ENCODE measurements at places on chromosomes 1 and 21.

- DNase-seq: no peak
Measured at GRCh38 chr21:33839167-33839716, 76.4 kb downstream of the ATP5PO start.

DNA sequence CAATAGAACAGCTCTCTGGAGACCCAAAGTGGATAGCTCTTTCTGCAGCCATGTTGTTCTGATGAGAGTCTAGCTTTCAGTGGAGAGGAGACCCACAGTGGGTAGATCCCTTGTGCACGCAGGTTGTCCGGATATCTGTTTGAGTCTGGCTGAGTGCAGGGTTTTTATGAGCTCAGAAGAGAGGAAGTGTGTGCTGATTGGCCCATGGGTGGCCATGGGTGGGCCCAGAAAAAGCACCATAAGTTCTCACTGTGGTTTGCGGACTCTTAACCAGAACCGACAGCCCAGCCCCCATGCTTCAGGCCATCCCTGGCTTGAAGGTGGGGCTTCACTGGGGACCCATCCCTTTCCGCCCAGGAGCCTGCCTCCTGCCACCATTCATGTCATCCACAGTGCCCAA is 17.0 kb downstream of the FAM20B start:
- no peak for DNase-seq

DNA sequence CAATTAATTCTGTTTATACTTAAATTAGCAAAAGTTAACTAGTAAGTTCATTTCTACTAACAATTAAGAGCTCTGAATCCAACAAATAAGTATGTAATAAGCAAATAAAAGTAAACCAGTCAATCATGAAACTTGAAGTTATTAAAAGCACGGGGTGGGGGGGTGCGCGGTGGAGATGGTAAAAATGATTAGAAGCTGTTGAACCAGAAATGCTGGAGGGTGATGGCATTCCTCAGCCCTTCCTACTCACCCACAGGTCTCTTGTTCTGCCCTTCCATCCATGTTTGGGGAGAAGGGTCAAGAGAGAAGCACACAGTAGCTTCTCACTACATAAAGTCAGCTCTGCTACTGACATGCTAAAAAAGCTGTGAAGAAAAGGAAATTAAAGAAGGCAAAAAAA is 63.5 kb downstream of the AKT3 start:
- no peak for DNase-seq

- no peak for DNase-seq
Measured at GRCh38 chr1:203140743-203141520, 13.4 kb downstream of the ADORA1 start.

DNA sequence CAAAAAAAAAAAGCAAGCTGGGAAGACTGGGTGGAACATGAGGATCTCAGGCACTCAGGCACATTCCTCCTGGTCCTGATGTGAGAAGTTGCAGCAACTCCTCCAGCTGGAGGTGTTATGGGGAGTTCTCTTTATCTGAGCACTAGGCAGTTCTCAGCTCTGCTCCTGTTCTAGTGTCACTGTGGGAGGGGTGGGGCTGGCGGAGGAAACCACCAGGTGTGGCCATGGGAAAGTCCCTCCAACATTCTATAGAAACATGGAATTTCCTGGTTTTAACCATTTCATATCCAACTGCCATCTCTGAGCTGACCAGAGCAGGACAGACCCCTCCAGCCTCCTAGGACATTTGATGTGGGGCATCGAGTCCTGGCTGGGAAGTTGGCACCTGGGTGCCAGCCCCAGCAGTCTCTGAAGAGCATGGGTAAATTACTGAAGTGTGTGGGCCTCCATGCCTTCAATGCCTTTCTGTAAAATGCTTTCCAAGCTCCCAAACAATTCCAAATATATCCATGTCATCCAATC is 804 bp upstream of the IKBKE start:
- DNase-seq: no peak

- DNase-seq: peak; percentile 80
Measured at GRCh38 chr1:205351984-205352713, 4.6 kb downstream of the KLHDC8A start.

GRCh38 chr1:113542221-113542701 is 151.9 kb downstream of the MAGI3 start:
- DNase-seq: no peak

- DNase-seq: no peak
Measured at GRCh38 chr1:151197863-151198253, 494 bp upstream of the PIP5K1A start.

DNA sequence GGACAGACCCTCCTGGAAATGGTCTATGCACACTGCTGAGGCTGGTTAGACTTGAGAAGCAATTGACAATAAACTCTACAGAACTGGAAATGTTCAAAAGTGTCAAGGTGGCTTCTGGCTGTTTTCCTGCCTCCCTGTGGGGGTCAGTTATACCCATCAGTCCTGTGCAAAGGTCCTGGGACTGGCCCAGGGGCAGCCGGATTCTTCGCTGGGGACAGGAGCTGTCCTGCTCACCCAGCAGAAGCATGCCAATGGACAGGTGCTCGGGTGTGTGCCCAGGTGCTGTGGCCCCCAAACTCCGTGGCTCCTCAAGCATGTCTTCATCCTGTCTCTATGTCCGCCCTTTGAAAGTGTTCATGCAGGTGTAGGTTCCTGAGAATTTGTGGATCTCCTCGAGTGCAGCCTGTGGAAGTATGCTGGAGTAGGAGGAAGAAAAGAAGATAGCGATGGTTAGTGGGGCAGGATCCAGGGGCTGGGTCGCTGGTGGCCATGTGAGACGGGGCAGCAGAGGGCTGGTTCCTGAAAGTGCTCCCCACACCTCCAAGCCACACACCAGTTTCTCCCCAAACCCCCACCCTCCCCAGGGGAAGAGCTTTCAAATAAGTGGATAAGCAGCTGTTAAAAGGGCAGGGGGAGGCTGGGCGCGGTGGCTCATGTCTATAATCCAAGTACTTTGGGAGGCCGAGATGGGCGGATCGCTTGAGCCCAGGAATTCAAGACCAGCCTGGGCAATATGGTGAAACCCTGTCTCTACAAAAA is 49.8 kb downstream of the DHRS3 start:
- DNase-seq: no peak

GRCh38 chr1:188669728-188670382 is 1807.8 kb downstream of the BRINP3 start:
- peak; percentile 28 for DNase-seq

DNA sequence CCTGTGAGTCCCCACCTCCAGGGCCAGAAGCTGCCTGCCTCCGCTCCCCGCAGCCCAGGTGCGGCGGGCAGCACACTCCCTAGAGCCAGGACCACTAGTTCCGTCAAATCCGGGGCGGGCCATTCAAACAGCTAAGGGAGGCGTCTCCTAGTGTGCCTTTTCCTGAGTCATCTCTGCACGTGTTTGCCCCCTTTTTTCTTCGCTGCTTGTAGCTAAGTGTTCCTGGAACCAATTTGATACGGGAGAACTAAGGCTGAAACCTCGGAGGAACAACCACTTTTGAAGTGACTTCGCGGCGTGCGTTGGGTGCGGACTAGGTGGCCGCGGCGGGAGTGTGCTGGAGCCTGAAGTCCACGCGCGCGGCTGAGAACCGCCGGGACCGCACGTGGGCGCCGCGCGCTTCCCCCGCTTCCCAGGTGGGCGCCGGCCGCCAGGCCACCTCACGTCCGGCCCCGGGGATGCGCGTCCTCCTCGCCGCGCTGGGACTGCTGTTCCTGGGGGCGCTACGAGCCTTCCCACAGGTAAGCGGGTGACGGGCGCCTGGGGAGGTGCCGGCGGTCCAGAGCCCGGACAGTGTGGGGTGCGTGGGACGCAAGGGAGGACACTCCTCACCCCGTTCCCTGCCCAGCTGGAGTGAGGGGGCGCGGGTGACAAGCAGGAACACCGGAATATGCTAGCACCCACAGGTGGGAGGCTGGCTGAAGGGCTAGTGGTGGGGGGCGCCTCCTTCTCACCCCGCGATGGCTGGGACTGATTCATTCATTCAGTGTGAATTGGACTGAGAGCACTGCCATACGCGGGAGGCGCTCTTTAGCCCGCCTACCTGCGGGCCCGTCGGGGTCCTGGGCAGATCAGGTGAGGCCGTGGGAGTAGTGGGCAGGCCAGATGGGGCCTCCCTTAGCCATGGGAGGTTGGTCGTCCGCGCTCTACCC is at the start of gene TNFRSF8:
Gene TNFRSF8 (plus strand): TSS at position 163 of the 932 bp plus-strand sequence. CDS start 296 bp downstream, at position 459.
- no peak for DNase-seq

DNA sequence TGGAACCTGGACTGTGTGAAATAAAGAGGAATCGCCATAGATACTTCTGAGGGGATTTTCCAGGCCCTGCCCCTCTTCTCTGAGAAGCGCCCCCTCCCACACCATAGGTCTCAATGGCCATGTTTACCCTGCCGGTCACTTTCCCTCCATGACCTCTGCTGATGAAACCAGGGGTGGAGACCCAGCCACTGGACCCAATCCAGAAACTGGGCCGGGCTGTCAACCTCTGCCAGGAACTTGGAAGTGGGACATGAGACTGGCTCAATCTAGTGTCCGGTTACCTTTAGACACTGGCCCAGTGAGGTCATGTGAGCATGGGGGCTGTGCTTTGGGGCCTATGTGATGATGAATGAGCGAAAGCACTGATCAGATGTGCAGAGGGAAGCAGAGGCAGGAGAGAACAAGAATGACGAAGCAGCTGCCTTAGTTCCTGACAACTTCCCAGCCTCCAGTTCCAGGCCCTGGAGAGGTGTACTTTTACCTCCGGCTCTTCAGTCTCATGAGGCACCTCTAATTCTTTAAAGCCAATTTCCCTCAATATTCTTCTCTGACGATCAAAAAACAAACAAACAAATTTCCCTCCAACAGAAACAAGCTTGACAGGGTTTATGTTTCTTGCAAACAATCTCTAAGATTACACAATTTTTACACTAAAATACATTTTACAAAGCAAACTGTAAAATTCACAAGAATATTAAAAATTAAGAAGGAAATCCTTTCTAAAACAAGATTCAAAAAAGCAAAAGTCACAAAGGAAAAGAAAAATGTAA is 4.9 kb downstream of the ASAP3 start:
- DNase-seq: no peak

GRCh38 chr1:20726118-20726911 is 6.2 kb downstream of the SH2D5 start:
- no peak for DNase-seq

DNA sequence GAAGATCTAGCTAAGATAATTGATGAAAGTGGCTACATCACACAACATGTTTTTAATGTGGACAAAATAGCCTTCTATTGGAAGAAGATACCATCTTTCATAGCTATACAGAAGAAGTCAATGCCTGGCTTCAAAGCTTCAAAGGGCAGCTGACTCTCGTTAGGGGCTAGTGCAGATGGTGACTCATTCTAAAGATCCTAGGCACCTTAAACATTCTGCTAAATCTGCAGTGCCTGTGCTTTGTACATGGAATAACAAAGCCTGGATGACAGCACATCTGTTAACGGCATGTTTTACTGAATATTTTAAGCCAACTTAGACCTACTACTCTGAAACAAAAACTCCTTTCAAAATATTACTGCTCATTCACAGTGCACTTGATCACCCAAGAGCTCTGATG is 65.6 kb upstream of the USP24 start:
- no peak for DNase-seq

- no peak for DNase-seq
Measured at GRCh38 chr1:185694081-185694480, 40.1 kb upstream of the HMCN1 start.

DNA sequence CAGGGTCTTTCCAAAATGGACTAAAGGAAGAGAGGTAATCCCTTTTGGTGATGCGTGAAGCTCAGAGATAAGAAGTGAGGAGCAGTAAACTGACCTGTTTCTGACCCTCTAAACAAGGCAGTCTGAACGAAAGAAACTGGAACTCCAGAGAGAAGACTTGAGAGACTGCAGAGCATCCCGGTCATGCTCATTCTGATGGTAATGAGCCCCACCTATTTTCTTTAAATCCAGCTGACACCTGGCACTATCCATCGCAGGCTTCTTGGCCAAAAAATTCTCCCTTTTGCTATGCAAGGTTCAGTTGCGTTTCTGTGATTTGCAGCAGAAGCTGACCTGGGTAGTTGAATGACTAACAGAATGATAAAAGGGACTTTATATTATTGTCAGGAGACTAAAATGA is 105.9 kb upstream of the KCNK2 start:
- no peak for DNase-seq

Data from COR-L47 (cell line).